ENCODE measurements at places on chromosomes 2 and 18.

GRCh38 chr2:33342705-33343104 is 133.7 kb upstream of the RASGRP3 start:
- DNase-seq = no peak

DNA sequence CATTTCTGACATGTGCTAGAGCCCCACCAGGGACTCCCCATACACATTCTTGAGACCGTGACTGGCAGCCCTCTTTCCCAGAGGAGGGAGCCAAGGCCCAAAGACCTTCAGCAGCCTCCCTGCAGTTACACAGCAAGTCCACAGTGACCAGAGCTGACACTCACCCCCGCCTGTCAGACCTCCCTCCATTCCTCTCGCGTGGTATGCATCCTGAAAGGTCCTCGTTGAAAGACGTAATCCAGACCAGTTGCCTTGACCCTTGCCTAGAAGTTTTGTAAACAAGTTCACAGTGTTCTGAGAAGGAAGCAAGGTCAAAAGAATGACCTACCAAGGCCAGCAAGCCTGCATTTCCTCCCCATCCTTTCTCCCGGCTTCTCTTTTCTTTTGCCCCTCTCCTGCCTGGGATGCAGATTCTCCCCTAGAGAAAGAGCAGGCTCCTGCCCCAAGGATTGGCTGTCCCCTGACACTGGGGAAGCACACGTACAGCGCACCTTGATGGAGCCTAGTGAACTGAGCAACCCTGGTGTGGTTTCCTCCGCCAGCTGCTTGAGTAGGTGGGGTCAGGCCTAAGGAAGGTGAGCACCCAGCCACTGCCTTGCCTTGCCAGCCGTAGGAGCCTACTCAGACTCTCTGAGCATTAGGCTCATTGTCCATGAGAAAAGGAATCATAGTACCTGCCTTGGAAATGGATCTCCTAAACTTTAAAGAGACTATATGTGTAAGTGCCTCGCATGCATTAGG is 18.3 kb downstream of the TRIB2 start:
- DNase-seq = no peak

GRCh38 chr18:26999797-27000196 is 134.3 kb upstream of the AQP4 start:
- DNase-seq = no peak

DNA sequence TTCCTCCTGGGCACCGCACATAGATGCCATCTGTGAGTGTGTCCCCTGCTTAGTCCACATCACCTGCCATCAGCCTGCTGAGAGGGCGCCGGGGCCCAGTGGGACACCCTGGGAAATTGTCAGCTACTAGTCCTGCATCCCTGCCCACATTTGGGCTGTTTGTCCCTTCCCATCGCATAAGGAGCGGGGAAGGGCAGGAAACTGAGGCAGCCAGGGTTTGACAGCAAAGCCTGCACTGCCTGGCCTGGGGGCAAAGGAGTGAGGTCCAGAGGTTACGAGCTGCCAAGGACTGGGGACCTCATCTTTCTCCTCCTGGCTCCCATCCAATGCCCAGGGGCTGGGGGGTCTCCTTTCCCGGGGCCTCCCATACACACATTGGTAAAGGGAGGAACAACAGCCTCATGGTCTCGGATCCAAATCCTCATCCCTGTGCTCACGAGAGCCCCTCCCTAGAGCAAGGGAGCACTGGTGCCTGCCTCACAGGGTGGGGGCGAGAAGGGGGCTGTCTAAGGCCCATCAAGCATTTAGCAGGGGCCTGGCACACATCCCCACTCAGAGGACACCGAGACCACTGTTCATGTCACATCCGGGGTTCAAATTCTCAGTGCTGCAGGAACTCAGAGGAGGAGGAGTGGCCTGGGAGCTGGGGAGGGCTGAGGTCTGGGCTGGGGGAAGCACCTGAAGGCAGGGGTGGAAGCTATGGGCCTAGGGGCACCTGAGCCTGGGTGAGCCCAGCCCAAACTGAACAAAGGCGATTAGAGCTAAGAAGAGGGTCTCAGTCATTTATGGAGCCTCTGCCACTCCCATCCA is 113.8 kb downstream of the SMAD7 start:
- no peak for DNase-seq

- no peak for DNase-seq
Measured at GRCh38 chr18:10893196-10893595, 256.2 kb downstream of the PIEZO2 start.

- no peak for DNase-seq
Measured at GRCh38 chr2:35978218-35978617, 377.4 kb upstream of the CRIM1 start.

GRCh38 chr2:161005170-161005569 is 155.1 kb upstream of the TANK start:
- peak; percentile 47 for DNase-seq

DNA sequence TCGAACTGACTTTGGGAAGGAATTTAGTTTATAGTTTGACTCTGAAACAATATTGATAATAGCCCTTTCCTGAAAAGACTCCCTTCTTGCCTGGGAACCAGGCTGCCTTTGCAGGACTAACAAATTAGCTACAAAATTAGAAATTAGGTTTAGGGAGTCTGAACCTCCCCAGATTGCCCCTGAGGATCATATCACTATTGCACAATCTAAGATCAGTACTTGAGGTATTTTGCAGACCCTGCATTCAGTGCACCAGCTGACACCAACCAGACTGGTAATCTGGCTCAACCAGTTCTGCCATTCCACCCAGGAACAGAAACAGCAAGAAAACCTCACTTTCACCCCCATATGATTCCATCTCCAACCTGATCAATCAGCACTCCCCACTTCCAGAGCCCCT is 131.8 kb upstream of the GALNT5 start:
- DNase-seq = no peak

- DNase-seq = no peak
Measured at GRCh38 chr2:159760326-159760725, 37.7 kb downstream of the CD302 start.

- DNase-seq = no peak
Measured at GRCh38 chr2:11159574-11160170, 4.4 kb downstream of the SLC66A3 start.

DNA sequence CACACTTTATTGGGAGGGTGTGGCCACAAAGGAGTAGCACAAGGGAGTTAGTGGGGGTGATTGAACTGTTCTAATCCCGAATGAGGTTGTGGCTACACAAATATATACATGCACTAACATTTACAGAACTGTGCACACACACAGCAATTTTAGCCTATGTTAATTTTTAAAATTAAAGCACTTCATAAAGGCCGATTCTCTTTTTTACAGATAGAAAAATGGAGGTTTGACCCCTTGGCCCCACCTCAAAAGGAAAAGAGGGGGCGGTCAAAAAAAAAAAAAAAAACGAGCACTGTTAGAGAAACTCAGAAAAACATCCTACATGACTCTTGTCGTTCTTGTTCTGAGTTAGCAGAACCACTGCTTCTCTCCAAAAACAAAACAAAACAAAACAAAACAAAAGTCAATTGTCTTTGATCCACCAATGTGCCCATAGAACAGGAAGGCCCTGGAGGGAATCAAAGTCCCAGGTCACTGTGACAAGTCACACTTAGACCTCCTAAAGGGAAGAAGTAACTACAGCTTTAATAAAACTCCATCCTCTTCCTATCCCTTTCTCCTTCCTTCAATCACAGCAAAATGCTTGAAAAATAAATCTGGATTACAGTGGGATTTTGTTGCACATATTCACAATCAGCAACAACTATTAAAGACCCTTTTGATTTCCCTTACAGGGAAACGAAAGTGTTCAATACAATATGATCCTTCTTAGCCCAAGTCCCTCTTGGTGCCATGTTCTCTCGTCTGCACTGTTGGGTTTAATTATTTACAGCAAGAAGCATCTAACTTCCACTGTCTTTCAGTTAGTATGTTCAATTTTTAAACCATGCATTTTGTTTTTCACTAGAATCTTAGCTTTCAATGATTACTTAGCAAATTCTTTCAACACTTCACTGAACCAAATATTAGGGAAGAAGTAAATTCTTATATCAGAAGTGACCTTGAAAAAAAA is 16.6 kb downstream of the LRP2 start:
- DNase-seq = no peak

DNA sequence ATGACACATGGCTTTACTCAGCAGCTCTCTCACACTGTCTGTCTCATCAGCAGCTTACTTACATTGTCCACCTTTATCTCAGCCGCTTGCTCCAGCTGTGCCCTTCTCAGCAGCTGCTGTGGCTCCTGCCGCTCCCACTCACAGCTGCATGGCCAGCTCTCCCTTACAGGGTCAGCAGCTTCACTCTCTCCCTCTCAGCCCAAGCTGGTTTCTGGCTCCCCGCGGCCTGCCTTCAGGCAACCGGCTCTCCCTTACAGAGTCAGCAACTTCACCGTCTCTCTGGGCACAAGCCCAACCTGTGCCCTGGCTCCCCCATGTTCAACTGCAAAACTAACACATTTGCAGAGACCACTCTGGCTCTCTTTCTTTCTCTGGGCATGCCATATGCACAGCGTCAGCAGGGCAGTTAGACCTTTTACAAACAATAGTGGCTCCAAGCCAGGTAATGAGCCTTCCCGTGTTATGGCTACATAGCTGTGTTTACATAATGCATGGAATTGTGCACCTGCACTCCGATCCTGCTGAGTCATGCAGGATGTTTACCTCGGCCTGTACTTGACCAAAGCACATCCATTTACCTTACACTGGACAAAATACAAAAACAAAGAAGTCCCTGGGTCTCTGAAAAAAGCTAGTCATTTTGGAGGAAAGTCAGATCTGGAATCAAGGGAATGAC is 167.3 kb downstream of the DOK6 start:
- no peak for DNase-seq

- no peak for DNase-seq
Measured at GRCh38 chr2:107936433-107937359, 49.6 kb upstream of the SLC5A7 start.

DNA sequence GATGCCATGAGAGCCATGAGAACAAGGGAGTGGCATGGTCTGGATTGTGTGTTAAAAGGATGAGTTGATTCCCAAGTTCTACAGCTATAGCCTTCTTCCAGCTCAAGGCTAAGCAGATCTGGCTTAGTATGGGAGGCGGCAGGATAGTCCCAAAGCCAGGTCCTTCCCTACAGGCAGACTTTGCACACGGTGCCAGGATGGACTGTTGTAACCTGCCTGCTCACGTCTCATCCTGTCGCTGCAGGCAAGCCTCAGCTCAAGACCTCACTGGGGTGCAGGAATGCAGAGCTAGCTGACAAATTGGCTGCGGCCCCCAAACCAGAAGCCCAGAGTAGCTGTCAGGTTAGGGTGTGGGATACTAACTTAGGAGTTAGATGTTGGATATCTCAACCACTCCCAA is 28.8 kb upstream of the IGFBP5 start:
- DNase-seq = no peak

- no peak for DNase-seq
Measured at GRCh38 chr18:13239171-13239956, 20.8 kb downstream of the LDLRAD4 start.

Data from HCEC 1CT (cell line).